ENCODE measurements at places on chromosomes 3 and 15.

DNA sequence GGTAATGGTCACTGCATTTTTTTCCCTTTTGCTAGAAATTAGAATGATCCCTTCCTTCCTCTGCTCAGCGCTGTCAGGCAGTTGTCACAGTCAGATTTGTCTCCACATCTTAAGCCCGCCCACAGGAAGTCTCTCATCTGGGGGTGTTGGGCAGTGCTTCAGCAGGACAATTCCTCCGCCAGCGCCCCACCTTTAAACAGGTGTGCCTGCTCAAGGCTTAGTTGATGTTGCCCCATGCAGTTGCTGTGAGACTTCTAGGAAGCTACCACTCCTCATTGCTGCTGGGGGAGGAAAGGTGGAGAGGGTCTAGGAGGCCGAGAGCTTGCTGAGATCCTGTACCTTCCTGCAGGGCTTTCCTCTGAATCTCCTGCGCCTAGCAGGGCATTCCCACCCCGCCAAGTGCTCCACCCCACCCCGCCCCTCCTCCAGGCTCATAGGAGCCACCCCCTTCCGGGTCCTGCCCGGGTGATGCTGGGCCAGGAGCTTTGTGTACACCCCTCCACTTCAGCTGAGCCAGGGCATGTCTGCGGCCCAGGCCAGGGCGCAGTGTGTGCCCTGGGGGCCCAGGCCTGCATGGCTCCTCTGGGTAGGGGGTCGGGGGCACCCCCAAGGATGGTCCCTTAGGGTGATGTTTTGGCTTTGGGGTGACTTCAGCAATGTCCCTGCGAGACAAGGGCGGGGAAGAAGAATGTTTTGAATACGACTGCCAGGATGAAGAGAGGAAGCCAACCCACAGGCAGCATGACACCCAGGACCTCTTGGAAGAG lies 68.7 kb downstream of the TRAK1 start:
- no peak for DNase-seq

DNA sequence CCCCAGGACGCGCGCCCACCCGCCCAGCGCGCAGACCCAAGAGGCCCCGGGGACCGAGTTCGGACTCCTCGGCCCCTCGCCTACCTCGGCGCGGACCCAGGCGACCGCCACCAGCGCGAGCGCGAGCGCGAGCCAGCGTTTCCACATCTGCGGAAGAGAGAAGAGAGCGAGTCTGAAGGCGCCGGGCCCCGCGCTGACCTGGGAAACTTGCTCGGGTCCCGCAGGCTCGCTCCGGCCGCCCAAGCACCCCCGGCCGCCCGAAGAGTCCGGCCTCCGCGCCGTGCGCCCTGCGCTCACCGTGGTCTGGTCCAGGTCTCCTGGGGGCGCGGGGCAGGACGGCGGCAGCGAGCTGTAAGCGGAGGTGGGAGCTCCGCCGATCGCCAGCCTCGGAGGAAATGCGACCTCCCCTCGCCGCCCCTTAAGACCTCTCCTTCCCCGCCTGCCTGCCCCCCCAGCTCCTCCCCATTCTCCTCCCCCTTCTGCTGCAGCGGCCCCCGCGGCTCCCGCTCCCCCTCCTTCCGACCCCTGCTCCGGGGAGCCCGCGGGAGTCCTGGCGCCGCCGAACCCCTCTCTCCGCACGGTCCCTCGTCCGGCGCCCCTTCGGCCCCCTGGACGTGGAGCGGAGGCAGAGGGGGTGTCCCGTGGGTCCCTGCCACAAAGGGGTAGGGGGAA lies at the start of gene FSTL1:
Gene FSTL1, minus strand, starts transcription at position 393 of the 672 bp plus-strand sequence. Its CDS starts 246 bp downstream, at position 147.
- DNase-seq = peak; percentile 25

DNA sequence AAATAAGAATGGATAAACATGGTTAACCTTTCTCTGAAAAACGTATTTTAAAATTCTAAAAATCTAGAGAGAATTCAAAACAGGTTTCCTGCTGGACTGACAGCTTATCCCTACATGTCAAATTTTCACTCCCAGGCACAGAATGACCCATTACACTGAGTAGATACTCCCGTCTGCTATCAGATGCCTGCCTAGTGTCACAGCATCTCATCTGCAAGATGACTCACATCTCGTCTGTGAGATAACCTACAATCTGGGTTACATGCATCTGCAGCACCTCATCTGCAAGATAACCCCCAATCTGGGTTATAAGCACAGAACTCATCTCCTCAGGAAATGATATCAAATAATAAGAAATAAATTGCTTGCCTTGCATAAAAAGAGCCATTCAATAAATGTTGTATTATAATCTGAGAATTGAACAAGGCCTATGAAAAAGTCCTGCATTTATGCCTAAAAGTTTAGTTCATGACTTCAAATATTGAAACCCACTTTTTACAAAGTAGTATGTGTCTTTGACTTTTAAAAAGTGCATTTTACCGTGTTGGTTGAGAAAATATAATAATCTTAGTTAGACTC lies 188.3 kb upstream of the THBS1 start:
- no peak for DNase-seq

- DNase-seq = no peak
These were observed 285.9 kb downstream of the XXYLT1 start for GRCh38 chr3:194985031-194985578.

- no peak for DNase-seq
These were observed 191.1 kb downstream of the WNT5A start for GRCh38 chr3:55296030-55296429.

GRCh38 chr3:140384876-140385275 lies 293.0 kb upstream of the TRIM42 start:
- DNase-seq = no peak

GRCh38 chr15:36106640-36107335 lies 472.6 kb upstream of the CDIN1 start:
- no peak for DNase-seq

- DNase-seq = no peak
These were observed 36.7 kb downstream of the CCDC12 start for GRCh38 chr3:46939578-46940445.

DNA sequence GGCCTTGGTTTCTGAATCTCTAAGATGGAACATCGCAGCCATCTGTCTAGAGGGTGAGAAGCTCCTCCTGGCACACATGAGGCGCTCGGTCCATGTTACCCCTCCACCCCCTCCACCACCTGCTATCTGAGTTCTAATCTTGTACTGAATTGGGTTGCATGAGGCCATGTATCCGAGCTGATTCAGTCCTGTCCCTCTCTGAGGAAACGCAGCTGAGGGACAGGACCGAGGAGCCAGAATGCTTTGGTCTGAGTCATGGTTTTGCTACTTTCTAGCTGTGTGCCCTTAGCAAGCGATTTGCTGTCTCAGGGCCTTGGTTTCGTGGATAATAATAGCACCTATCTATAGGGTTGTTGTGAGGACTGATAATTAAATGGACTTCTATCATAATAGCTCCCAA lies 87.8 kb upstream of the SEC13 start:
- no peak for DNase-seq

GRCh38 chr3:158103081-158103886 lies 2.9 kb downstream of the SHOX2 start:
- no peak for DNase-seq

DNA sequence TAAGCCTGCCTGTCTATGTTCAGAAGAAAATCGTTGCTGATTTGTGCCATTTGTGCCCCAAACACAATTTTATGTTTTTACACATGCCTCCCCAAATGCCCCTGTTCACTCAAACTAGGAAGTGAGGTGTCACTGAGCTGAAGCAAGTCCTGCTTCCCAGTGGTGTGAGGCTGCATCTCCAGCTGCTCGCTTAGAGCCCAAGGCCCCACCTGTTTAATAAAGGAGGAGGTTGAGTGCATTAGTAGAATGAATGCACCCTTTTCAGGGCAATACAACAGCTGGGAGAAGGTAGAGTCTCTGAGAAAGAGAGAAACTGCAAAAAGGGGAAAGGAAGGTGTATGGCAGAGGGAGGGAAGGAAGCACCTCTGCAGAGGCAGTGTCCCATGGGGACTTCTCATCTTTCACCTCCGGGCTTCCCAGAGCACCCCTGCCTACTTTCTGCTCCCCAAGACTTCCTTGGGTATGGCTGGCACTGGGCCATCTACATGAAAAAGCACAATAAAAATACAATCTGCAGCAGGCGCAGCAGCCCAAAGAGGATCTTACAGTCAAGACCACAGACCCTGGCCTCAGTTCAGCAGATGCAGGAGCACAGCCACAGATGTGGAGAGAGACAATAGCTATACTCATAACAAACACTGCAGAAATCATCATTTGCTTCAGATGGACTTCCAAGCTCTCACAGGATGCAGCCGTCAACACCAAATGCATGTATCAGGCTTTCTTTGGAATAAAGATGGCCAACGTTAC lies 165.9 kb downstream of the POLR2M start:
- no peak for DNase-seq

DNA sequence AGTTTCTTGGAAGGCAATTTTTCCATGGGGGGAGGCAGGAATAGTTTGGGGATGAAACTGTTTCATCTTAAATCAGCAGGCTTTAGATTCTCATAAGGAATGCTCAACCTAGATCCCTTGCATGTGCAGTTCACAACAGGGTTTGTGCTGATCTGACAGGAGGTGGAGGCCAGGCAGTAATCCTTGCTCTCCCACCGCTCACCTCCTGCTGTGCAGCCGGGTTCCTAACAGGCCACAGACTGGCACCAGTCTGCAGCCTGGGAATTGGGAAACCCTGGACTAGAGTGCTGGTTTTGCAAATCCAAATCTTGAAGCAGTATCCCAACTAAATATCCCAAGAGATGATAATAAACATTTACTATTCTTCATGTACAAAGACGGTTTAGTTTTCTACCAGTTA lies 256.3 kb upstream of the TMCO5A start:
- DNase-seq = no peak
